Fibroblast of skin of right biceps (primary cell): ENCODE measurements at places on chromosomes 7 and 10.
A peak's percentile ranks its signal among the peaks of the same experiment; 100 is the strongest.

DNA sequence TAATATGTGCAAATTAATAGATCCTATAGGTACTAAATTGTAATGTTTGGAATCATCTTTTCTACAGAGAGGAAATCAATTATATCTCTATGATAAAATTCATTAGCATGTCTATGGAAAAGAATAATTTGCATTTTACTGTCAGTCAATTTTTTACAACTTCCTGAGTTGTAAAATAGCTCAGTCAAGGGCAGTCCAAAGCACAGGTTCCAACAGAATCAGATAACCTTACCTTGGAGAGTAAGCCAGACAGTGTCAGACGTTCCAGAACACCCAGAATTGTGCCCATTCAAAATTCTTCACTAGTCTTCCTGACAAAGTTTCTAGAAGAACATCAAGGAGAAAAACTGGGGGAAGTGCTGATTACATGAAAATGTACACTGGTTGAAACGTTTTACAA is 31.1 kb upstream of the IMMP2L start:
- DNase-seq: no peak

- no peak for DNase-seq
Observed at GRCh38 chr10:32960022-32960421, 2.0 kb upstream of the ITGB1 start.

GRCh38 chr7:151271699-151272355 is 23.3 kb upstream of the SMARCD3 start:
- DNase-seq: peak; percentile 22

GRCh38 chr10:62585211-62585775 is 211.1 kb downstream of the ZNF365 start:
- no peak for DNase-seq

DNA sequence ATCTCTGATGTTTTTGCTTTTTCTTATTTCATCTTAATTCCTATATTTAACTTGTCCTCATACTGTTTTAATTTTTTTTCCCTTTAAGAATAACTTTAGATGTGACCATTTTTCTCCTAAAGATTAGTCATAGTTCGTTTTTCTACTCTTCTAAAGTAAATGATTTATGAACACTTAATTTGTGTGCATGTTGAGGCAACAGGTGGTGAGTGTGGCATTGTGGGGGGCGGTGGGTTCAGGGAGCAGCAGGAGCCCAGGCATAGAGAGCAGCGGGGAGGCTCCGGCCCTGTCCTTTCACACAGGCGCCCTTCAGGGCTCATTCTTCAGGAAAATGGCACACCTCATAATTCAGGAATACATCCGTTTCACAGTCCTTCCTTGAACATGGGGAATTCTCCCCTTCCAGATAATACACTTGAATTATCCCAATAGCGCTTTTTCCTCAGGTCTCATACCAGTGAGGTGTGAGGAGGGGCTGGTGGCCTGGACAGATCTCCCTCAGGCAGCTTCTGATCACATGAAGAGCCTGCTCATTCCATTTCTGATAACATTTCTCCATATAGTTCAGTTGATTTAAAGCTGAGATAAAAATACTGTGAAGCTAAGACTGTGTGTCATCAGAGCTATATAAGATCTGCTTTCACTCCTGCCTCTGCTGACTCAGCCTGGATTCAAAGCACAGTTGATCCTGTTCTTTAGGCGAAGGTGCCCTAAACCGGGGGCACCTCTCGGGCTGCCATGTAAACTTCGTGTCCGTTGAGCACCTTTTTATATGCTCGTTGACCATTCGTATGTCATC is 40.2 kb downstream of the CUL1 start:
- DNase-seq: peak; percentile 16

DNA sequence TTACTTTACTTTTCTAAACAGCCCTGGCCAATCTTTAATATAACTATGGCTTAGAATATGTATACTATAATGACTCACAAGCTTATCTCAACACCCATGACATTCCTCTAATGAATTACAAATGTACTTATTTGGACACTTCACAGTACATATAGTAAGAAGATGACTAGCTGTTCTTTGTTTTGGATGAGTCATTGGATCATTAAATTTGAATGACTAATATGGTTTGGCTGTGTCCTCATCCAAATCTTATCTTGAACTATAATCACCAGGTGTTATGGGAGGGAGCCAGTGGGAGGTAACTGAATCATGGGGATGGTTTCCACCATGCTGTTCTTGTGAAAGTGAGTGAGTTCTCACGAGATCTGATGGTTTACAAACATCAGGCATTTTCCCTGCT is 807.5 kb upstream of the SORCS1 start:
- DNase-seq: peak; percentile 93

GRCh38 chr10:132107949-132108877 is 42.5 kb downstream of the JAKMIP3 start:
- DNase-seq: no peak

- DNase-seq: no peak
Observed at GRCh38 chr7:142983825-142984224, 21.7 kb upstream of the KEL start.

DNA sequence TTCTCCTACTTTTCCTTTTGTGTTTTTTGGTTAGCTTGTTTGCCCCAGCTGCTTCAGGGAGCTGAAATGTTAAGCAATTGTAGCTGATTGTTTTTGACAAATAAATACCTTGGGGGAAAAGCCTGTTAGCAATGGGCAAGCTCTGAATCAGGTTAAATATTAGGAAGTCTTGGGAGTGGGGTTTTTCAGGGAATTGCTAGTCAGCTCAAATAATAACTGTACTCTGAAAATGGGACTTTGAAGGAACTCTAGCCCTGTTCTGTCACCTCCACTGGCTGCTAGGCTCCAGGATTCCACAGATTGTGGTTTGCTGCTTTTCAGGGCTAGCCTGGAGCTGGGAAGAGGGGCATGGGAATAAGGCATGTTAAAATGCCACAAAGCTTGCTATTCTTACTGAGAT is 39.5 kb downstream of the ADK start:
- peak; percentile 62 for DNase-seq

DNA sequence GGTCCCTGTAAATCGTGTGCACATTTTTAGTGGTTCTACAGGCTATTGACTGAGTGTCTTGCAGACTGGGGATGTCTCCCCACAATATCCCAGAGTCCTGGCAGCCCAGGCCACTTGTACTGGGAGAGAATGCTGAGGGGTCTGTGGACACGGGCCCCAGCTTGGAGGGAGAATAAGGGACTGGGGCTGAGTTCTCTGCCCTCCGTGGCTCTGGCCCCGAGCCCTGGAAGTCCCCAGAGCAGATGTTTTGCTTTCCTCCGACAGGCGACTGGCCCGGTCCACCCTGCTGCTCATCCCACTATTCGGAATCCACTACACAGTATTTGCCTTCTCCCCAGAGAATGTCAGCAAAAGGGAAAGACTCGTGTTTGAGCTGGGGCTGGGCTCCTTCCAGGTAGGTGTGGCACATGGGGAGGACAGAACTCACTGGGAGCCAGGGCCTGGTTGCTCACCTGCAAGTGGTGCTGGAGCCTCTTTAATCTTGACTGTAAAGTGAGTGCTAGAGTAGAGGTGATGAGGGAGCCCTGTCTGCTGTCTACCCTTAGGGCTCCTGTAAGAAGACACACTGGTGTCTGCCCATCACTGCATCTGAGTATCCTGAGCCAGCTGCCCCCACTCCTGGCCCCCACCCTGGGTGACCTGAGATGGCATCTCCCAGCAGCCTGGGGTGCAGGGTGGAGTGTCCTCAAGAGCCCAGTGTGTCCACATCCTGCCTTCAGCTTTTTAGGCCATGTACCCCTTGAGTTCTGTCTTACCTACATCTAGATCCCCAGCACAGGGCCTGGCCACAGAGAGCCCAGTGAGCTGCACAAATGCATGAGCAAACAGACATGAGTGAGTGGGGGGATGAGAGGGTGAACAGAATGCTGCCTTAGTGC is 51.1 kb downstream of the ADCYAP1R1 start:
- DNase-seq: no peak

DNA sequence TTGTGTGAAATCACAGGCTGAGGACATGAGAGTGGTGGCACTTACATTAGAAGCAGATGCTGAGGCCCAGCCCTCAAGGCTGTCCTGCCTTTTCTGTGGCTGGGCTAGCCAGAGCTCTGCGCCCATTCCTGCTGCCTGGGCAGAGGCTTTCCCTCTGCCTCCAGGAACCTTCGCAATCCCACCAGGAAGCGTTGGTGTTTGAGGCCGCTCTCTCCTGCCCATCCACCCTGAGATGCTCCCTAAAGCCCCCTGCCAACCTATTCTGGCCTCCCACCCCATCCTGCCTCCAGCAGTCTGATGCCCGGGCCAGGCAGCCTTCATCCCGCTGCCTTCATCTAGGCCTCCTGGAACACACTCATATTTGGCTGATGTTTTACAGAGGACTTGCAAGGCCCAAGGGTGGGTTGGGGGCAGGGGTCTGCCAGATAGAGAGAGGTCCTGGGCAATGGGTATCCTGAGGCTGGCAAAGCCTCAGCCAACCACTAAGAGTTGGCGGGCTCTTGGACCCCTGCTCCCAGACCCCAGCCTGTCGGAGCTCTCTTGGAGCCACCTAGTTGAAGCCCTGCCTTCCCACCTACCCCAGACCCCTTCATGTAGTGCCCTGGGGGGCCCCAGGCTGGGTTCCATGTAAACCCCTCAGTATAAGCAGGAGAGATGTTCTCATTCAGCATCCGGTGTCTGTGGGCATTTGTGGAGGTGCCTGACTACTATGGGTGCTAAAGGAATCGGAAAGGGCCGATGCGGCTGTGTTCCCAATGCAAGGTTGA is 32.7 kb downstream of the LDB3 start:
- no peak for DNase-seq

GRCh38 chr10:130169136-130169859 is 33.1 kb downstream of the GLRX3 start:
- DNase-seq: peak; percentile 53

DNA sequence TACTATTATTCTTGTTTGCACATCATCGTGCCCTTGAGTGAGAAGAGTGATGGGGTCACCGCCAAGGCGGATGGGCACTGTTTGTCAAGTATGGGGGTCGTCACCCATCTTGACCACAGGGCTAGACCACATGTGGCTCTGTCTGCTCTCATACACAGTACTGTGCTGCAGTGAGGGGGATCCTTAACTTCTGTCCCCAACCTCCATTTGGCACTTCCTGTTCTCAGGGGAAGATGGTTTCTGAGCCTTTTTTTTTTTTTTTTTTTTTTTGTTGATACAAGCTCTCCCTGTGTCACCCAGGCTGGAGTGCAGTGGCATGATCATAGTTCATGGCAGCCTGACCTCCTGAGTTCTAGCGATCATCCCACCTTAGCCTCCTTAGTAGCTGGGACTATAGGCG is 13.6 kb downstream of the WBP1L start:
- DNase-seq: no peak
